ENCODE measurements at places on chromosomes 13 and 19.

DNA sequence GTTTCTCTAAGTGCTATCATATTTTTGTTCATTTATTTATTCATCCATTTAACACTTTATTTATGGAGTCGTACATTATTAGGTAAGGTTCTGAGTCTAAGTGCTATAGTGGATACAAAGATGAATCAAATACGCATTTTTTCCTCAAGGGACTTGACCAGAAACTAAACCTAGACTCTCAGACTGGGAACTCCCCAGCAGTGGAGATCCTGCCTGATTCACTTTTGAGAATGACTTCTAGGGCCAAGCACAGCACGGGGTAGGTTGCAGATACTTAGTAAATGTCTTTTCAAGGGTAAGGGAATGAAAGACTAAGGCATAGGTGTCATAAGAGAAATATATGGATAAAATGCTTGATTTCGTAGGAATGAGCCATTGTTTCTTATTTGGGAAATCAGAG is 7.2 kb downstream of the DNAJC15 start:
- no peak for DNase-seq

DNA sequence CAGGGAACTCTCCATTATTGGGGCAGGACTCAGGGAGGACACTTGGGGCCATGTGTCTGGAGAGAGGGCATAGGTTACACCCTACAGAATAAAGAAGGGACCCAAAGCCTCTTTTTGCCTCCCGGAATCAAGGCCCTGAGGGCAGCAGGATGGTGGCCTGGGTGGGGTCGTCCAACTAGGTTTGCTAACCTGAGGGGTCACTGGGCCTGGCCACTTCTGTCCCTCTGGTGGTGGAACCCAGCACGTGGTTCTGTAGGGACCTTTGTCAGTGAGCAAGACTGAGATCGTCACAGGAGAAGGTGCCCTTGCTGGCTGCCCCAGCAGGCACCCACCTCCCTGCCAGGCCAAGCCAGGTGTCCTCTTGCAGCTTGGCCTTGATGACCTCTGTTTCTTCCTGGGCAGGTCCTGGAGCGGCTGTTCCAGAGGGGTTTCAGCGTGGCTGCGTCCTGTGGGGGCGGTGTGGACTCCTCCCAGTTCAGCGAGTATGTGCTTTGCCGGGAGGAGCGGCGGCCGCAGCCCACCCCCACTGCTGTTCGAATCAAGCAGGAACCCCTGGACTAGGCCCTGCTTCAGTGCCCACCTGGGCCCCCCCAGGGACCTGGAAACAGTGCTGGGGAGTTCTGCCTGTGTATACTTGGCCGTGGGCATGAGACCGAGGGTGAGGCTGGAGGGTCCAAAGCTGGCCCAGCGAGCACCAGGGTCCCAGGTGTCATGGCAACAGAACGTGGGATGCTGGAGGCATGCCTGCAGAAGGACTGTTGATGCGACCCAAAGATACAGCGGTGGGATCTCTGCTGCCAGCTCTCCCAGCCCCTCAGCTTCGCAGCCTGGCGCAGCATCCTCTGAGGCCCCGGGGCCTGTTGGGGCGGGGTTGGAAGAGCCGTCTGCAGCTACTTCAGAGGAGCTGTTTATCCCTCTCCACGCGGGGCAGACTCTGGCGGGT is 16.0 kb downstream of the KCTD15 start:
- no peak for DNase-seq

DNA sequence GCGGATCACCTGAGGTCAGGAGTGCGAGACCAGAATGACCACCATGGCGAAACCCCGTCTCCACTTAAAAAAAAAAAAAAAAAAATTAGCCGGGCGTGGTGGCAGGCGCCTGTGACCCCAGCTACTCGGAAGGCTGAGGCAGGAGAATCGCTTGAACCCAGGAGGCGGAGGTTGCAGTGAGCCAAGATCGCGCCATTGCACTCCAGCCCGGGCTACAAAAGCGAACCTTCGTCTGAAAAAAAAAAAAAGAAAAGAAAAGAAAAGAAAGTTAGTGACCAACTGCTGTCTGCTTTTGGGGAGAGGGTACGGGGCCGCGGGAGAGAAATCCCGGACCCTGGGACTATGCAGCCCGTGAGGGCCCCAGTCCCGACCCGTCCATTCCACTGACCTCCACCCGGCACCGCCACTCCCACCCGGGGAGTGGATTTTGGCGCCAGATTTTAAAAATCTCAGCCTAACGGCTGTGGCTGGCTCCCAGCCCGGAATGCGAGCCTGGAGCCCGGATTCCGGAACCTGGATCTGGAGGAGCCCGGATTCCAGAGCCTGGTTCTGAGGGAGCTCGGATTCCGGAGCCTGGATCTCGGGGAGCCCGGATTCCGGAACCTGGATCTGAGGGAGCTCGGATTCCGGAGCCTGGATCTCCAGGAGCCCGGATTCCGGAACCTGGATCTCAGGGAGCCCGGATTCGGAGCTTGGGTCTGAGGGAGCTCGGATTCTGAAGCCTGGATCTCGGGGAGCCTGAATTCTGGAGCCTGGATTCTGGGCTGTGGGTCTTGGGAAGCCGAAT is 6.1 kb upstream of the LMNB2 start:
- DNase-seq, result peak; percentile 93

GRCh38 chr19:45598267-45599001 is 3.6 kb downstream of the GPR4 start:
- no peak for DNase-seq

GRCh38 chr13:112392719-112393118 is 16.6 kb downstream of the SPACA7 start:
- DNase-seq, result no peak

- peak; percentile 79 for DNase-seq
Observed at GRCh38 chr19:6108721-6109633, 1.3 kb downstream of the RFX2 start.

GRCh38 chr19:8476524-8476923 is 25.9 kb downstream of the PRAM1 start:
- no peak for DNase-seq

GRCh38 chr13:39859898-39860297 is 204.4 kb downstream of the COG6 start:
- no peak for DNase-seq

- DNase-seq, result no peak
Observed at GRCh38 chr19:2164020-2164998, 576 bp downstream of the DOT1L start.

GRCh38 chr13:41491436-41491835 is 34.1 kb downstream of the RGCC start:
- DNase-seq, result no peak

GRCh38 chr13:23516702-23517101 is 53.5 kb upstream of the TNFRSF19 start:
- DNase-seq, result no peak

GRCh38 chr13:107806726-107807125 is 408.6 kb downstream of the LIG4 start:
- DNase-seq, result no peak

GRCh38 chr19:8721334-8721733 is at the start of gene OR2Z1:
Gene OR2Z1 (plus strand): TSS chr19:8721634. CDS start chr19:8731029, 9,395 bp downstream.
- no peak for DNase-seq

- DNase-seq, result peak; percentile 28
Observed at GRCh38 chr13:40460116-40460515, 206.3 kb downstream of the FOXO1 start.

DNA sequence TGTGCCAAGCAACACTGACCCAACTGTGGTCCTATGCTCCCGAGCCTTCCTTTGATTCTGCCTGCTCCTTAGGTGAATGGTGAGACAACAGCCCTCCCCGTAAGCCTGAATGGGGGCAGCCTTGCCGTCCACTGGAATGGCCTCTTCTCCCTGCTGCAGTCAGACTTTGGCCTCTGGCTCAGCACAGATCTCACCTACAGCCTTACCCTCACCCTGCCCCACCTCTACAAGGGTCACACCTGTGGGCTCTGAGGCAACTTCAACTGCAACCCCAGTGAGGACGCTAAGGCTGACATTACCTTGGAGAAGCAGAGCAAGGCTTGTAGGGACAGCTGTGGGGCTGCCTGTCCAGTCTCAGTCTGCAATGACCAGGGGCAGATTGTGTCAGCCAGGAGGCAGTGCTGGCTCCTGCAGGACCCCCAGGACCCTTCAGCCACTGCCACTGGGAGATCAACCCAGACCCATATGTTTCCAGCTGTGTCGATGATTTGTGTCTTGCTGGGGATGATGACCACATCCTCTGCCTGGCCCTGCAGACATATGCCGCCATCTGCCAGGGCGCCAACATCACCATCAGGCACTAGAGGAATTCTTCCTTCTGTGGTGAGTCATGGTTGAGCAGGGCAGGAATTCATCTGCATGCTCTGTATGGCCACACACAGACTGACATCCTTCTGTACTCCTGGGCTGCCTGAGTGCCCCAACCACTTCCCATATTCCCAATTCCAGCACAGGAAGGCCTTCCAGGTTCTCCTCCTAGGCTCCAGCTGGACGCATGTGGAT is 27.3 kb upstream of the FXYD3 start:
- DNase-seq, result no peak

GRCh38 chr19:12481781-12482508 is 2.7 kb downstream of the ZNF709 start:
- DNase-seq, result no peak

DNA sequence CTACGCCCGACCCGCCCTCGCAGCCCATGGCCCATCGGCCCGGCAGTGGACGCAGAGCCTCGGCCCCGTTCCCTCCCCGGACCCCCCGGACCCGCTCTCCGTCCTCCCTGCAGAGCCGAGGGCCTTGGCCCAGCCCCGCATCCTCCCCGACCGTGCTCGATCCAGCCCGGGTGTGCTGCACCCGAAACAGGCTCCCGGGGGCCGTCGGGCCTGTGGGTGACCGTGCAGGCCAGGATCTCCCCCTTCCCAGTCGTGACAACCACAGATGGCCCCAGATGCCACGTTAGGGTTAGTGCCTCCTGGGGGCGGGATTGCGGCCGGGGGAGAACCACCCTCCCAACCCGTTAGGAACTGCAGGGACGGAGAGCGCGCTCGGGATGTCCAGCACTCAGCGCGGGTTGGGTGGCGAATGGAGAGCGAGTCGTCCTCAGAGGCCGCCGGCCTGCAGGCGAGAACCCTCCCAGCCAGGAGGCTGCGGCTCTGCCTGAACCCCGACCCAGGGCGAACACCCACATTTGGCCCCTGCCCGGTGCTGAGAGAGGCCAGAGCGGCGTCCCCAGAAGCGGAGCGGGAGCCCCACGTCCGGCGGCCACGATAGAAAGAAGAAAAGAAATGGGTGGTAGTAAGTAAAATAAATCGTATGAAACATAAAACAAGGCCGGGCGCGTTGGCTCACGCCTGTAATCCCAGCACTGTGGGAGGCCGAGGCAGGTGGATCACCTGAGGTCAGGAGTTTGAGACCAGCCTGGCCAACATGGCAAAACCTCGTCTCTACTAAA is 6.7 kb upstream of the MADCAM1 start:
- DNase-seq, result peak; percentile 68

DNA sequence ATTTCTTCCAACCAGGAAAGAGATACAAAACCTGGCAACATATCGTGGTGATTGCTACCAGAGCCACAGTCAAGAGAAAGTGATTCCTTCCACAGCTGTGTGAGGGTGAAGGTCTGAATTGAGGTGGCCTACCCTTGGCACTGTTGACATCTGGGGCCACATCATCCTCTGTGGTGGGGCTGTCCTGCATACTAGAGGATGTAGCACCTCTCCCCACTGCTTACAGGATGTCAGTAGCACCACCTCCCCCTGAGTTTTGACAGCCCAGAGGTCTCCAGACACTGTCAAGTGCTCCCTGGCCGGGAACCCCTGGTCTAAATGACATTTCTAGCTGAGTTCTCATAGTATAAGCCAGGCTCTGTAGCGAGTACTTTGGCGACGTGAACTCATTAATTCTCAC is 15.5 kb downstream of the PTGER1 start:
- no peak for DNase-seq

- DNase-seq, result no peak
Observed at GRCh38 chr13:105474983-105475610, 1060.4 kb downstream of the EFNB2 start.

DNA sequence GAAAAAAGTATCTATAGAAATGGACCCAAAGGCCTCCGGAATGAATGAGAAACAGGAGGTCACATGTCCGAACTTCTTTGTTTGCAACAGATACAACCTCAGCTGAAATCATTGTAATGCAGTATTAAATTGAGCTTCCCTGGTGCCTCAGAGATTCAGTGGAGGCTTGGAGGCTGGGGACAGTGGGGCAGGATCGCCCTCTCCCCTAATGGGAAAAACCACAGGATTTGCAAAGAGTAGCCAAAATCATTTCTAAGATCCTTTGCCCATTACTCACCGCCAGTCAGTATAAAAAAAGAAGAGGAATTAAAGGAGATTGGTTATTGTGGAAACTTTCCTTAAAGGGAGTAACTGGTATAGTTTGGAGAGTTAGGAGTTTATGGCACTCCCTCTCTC is 30.4 kb upstream of the IRS2 start:
- DNase-seq, result no peak

GRCh38 chr13:59674616-59675015 is 489.1 kb downstream of the DIAPH3 start:
- no peak for DNase-seq

DNA sequence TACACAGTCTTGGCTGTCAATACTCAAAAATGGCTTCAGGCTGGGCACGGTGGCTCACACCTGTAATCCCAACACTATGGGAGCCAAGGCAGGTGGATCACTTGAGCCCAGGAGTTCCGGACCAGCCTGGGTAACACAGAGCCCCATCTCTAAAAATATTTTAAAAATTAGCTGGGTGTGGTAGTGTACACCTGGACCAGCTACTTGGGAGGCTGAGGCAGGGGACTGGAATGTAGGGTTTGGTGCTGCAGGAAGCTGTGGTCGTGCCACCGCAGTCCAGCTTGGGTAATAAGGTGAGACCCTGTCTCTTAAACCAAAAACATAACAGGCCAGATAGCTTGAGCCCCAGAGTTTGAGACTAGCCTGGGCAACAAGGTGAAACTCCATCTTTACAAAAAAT is 6.7 kb upstream of the CHERP start:
- DNase-seq, result no peak

DNA sequence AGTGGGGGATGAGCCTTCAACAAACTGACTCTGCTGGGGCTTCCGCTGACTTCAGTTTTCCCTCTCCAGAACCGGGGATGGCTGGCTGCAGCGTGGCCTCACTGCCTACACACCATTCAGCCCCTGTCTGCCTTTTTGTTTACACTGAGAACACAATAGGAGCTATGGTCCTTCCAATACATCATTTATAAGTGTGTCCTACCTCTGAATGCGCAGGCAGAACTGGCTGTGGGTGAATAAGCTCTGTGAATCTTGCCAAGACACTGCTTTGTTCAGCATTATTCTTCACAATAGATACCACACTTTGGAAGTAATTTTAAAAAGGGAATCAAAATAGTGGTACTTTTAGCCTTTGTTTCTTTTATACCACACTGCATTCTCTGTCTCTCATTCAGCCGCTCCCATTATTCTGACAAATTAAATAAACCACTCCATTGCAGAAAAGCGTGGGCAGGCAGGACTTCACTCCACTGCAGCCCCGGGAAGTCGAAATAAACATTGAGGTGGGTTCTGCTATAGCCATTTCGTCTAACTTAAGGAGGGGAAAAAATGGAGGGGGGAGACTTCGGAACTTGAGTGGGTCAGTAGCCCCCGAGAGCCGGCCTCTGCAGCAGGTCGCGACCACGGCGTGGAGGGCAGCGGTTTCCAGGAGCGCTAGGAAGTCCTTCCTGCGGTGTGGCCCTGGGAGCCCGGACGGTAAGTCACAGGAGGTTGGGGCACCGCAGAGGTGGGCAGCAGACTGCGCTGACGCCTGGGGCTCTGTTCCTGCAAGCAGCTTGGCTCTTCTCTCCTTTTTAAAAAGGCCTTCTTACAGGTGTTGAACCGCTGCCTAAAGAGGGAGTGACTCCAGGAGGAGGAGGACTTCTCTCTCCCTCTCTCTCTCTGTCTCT is 94.8 kb upstream of the SOX1 start:
- no peak for DNase-seq
